ENCODE measurements at places on chromosomes 4 and X.

- no peak for DNase-seq
Measured at GRCh38 chr4:157885811-157886210, 287.0 kb downstream of the GASK1B start.

DNA sequence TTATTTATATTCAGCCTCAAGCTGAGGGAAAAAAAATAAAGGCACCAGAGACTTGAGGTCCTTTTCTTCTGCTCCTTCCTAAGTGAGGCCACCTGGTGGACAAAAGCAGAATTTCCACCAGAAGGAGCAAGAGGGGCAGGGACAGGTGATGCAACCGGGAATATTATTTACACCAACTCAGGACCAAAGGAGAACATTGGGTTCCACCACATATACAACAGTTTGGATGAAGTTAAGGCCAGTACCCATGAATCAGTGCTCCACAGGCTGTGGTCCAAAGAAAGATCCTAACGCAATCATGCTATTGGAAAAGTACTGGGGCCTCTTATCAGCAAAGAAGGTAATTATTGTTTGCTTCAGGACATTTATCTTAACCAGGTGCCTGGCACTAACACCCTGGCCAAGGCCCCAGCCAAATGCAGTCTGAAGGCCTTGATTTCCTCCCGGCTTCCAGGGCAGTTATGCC, 57.4 kb downstream of the TSC22D3 start:
- DNase-seq = peak; percentile 67

DNA sequence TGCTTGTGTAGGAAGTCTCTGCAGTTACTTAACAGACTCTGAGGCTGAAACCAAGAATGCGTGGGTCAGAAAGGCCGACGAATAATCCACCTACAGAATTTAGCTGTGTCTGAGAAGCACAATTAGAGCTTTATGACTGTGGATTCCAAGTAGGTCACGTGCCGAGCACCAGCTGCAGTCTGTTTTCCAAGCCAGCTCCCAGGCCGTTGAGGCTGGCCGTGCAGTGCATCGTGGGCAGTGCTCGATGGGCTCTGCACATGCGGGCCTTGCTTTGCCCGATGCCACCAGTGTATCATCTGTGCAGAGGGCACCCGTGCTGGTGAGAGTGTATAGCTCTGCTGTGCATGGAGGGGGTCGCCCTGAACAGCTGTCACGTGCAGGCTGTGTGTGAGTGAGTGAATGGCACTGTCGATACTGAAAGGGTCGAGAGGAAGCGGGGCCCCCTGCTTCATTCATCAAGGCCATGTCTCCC, 67.5 kb upstream of the CLDN34 start:
- no peak for DNase-seq

- DNase-seq = no peak
Measured at GRCh38 chr4:13162886-13163285, 321.3 kb downstream of the RAB28 start.

DNA sequence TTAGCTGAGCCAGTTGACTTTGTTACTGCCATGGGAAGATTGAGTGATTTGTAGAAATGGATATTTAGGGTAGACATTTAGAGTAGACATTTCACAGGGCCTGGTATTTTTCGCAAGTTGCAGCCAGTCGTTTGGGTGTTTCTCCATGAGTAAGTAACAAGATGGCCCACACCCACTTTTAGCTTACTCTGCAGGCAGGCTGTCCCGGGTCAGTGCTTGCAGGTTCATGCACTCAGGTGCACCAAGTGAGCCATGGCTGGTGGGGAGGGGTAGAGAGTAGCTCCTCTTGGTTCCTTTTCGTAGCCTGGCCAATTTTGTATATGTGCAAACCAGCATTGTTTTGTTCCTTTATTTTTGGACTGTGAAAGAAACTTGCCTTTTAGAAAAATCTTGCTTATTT, 145.6 kb downstream of the POLA1 start:
- DNase-seq = no peak

DNA sequence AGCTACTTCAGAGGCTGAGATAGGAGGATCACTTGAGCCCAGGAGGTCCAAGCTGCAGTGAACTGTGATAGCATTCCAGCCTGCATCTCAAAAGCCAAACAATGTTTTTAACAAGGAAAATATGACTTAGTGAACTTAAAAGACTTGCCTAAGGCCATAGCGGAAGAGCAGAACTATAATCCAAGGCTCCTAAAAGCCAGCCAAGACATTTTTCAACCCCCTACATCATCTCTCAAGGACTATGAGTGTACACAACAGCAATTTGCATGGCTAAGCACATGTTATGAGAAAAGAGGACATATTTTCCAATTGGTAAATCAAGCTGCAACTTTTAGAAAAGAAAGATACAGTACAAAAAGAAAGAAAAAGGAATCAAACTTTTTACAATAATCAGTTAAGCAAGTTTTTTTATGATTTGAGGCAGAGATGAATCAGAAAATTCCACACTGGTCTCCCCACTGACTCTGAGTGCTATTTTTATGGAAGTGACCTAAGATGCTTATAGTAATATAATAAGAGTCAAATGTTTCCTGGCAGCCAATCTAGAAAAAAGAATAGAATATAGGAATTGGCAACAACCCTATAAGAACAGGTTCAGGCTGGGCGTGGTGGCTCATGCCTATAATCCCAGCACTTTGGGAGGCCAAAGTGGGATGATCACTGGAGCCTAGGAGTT, 9.8 kb upstream of the ACOT9 start:
- no peak for DNase-seq

GRCh38 chr4:1982124-1983052, 26.4 kb downstream of the NELFA start:
- no peak for DNase-seq

DNA sequence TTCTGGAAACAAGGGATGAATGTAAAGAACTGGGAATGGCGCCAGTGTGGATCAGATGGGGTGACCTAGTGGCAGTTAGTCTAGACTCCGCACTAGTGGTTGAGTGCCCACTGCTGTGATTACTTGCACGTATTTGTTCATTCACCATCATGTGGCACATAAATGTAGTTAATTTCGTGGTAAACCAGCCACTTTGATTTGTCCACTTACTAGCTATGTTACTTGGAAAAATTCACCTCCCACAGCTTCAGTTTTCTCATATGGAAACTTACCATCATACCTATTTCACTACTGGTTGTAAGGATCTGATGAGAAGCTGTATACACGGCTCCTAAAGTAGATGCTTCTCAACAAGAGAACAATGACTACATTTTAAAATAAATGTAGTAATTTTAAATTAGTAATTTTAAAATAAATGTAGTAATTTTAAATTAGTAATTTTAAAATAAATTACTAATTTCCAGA, 394 bp upstream of the DYNLT3 start:
- no peak for DNase-seq

DNA sequence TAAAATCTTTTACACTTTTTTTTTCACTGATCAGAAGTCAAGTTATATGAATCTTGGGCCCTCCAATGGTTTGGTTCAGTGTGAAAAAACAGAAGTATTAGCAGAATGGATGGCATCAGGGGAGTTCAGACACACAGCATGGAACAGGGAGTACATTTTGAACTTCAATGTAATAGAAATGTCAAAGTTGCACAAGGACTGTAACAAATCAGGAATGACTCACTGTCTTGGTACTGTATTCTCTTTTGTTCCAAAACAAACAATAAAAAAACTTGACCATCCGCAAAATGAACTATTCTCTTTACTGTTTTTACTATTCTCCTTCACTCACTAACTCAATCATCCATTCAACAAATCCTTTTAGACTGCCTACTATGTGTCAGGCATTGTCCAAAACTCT, 401.0 kb downstream of the FSTL5 start:
- no peak for DNase-seq

DNA sequence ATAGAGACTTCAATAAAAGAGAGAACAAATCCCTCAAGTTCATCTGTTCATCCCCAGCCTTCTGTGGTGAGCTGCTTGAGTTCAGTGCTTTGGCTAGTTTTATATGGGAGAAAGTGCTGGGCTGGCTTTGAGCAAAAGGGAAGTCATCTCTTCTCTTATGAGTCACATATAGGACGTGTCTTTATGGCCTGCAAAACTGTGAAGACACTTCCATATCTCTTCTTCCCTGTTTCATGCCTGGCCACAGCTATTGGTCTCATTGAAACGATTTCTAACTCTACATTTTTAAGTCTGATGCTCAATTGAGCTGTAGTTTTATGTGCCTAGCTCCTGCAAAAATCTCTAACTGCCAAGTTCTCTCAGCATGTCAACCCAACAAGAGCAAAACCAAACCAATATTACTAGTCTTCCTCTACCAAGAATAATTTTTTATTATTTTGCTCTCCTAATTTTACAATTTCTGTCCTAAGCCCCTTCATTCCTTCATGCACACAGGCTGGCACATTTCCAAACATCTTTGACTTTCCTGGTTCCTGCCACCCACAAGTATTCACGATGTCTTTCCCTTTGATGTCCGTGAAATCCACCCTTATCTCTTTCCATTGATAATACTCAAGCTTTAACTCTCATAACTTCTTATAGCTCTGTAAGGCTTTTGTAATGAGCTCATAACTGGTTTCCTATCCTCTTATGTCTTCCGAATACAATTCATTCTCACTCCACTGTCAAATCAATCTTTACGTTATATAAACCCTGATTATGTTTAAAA, 165.3 kb downstream of the BTC start:
- DNase-seq = no peak

- no peak for DNase-seq
Measured at GRCh38 chr4:153341575-153342090, 2.9 kb upstream of the MND1 start.

- no peak for DNase-seq
Measured at GRCh38 chr4:111689731-111690130, 455.5 kb upstream of the FAM241A start.

- DNase-seq = no peak
Measured at GRCh38 chr4:152556283-152556682, 20.4 kb upstream of the FBXW7 start.

DNA sequence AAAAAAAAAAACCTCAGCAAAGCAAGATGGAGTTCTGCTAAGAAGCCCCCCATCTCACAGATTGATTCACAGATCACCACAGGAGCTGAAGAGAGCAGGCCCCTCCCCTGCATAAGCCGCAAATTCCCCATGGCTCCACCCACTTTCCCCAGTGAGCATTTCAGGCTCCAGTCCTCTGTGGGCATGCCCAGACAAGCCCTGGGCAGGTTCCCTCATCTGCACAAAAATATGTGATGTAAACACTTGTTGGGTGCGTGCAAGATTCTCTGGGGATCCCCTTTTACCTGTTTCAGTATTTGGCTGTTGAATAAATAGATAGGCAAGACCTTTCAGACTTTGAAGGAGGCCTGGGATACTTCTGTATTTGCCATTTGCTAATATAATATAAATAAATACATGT, 514.3 kb downstream of the PCDH7 start:
- no peak for DNase-seq

DNA sequence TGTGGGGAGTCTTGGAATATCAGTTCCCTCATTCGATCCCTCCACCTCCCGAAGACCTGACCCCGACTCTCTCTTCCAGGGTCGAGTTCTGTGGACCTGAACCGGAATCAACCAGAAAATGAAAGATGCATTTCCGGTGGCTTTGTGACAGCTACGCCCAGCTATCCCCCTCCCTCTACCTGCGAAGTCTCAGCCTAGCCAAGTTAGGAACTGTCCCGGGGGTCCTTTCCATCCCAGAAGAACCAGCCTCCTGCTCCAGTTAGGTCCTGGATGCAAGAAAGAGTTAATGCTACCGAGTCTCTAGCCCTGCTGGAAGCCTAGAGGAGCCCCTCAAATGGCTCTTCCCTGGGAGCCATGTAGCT, 13.4 kb upstream of the ETDC start:
- DNase-seq = no peak

GRCh38 chrX:5971300-5971699, 257.4 kb downstream of the NLGN4X start:
- DNase-seq = no peak

DNA sequence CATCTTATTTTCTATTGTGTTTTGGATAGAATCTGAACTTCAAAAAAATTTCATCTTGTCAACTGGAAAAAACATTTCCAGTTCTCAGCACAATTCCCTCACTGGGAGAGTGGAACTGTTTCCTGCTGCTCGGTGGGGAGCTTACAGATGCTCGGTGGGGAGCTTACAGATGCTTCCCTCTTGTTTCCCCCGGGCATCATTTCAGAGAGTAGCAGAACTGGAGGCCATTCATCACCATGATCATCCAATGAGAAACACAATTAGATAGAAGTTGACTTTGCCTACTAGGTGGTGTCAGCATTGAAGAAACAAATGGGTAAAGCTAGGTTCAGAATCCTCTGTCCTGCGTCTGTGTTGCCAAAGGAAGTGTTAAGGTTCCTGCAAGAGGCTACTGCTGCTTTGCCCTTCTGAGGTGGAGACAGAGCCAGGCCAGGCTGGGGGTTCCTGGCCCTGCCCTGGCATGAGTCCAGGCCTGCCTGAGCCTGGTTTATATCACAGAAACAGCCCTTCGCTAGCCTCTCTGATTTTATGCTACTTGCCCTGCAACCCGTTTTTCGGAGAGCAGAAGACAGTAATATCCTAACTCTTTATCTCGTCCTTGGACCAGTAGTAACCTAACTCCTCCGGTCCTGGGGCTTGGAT, 70.6 kb downstream of the TAPT1 start:
- DNase-seq = no peak

DNA sequence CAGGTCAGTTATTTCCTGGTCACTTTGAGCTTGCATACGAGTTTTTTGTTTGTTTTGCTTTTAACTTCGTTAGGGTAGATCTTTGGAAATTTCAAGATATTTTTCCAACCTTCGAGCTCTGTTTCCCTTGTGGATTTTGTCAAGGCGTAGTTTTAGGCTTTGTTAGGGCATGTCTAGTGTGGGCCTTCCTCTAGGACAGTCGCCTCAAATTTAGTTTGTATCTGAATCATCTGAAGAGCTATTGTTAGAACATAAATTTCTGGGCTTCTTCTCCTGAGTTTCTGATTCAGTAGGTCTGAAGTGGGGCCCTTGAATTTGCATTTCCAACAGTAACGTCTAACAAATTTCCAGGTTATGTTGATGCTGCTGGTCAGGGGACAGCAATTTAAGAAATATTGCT, 48.8 kb upstream of the RBM47 start:
- no peak for DNase-seq

- no peak for DNase-seq
Measured at GRCh38 chrX:129566073-129566472, 26.0 kb downstream of the OCRL start.

DNA sequence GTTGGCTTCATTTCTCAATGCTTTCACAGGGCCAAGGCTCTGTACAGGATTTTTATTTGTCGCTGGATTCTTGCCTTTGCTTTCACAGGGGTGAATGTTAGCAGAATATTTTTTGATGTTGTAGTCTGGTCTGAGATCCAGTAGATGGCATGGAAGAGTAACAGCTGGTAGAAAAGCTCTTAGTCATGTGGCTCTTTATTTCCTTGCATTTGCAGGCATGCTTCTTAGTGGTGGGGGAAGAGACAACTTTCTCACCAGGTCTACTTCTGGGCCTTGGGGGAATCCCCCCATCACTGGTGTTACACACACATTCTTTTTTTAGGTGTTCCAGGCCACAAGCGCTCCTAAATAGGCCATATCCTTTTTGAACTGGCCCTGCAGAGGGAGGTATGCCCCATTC, 58.2 kb upstream of the DKK2 start:
- no peak for DNase-seq

- DNase-seq = no peak
Measured at GRCh38 chrX:132877954-132878536, 80.4 kb downstream of the HS6ST2 start.
